ENCODE measurements at places on chromosomes 5 and 9.

- no peak for DNase-seq
These were observed 321.7 kb upstream of the TNC start for GRCh38 chr9:115439641-115440040.

DNA sequence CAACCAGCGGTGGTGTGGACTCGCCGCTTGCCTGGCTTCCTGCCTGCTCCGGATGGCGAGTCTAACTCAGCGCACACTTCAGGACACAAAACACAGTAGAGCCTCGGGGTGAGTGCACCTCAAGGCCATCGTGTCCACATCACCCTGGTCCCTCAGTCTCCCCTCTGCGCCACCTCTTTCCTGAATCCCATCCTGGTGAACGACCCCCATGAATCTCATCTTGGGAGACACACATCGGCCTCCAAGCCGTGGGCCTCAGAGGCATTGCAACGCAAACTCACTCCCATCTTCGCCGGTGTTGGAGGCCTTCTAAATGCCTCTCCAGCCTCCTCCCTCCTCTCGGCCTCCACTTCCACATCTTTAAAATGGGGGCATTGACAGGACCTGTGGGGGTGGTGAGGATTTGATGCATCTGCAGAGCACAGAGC, 124.3 kb downstream of the COL23A1 start:
- no peak for DNase-seq

GRCh38 chr9:104905931-104906330, 22.0 kb downstream of the ABCA1 start:
- DNase-seq: no peak

GRCh38 chr9:132406554-132407122, at the start of gene TTF1:
Gene TTF1, minus strand, starts transcription at chr9:132406840. Its CDS starts 4,019 bp downstream, at chr9:132402821.
- peak; percentile 87 for DNase-seq

- DNase-seq: no peak
These were observed 50.1 kb upstream of the POU5F2 start for GRCh38 chr5:93791518-93791972.

DNA sequence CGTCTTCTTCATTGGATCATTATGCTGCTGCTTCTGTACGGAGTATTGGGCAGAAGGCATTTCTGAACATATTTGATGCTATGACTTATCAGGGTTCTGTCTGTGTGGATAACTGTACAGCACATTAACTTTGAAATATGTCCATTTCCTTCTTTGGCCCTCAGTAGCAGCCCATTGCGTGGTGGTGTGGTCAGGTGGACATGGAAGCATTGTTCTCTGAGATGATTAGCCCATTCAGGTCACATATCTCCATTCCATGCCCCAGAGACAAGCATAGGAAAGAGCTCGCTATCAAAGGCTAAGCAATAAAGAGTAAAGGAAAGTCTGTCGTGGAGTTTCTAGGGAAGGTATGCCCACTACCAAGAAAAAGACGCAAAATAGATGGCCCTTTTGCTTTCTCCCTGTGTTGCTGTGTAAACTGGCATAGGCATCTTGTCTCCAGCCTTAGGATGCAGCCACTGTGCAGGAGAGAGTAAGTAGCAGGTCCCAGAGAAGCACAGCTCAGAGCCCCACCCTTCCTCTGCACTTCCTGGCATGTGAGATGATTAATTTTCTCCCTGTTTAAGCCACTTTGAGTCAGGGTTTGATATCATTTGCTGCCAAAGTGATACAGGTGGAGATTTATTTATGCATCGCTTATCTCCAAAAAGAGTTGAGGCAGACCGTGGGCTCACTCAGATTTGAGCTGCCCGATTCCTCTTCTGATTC, 221.9 kb downstream of the PDZD2 start:
- DNase-seq: no peak

GRCh38 chr5:120866997-120867396, 402.9 kb downstream of the PRR16 start:
- DNase-seq: no peak

- no peak for DNase-seq
These were observed 110.7 kb downstream of the CAAP1 start for GRCh38 chr9:26781906-26782305.

DNA sequence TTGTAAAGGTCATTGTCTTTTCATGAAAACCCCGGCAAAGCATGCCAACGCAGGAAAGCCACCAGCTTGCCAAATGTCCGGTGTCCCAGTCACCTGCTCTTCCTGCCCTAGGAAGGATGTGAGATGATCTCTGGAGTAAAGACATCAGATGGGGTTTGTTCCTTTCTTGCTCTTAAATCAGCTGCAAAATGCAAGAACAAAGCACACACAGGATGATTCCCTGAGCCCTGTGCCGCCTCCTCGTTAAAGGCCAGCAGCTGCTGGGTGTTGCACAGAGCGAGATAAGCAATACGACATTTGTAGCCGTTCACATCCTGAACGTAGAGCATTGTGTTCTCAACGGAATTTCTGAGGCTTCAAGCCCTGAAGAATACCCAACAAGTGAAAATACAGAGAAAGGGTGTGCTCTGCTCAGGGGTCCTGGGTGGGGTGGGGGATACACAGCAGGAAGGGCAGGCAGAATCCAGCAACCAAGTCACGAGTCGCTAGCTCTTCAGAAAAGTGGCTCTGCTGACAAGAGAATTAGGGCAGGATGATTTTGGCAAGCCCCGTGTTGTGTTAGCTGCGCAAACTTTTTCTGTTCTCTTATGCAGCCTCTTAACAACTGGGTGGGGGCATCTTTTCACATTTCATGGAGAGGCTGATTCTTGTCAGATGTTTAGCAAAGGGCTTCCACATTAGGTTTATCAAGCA, 229.2 kb upstream of the MAP3K1 start:
- DNase-seq: no peak

DNA sequence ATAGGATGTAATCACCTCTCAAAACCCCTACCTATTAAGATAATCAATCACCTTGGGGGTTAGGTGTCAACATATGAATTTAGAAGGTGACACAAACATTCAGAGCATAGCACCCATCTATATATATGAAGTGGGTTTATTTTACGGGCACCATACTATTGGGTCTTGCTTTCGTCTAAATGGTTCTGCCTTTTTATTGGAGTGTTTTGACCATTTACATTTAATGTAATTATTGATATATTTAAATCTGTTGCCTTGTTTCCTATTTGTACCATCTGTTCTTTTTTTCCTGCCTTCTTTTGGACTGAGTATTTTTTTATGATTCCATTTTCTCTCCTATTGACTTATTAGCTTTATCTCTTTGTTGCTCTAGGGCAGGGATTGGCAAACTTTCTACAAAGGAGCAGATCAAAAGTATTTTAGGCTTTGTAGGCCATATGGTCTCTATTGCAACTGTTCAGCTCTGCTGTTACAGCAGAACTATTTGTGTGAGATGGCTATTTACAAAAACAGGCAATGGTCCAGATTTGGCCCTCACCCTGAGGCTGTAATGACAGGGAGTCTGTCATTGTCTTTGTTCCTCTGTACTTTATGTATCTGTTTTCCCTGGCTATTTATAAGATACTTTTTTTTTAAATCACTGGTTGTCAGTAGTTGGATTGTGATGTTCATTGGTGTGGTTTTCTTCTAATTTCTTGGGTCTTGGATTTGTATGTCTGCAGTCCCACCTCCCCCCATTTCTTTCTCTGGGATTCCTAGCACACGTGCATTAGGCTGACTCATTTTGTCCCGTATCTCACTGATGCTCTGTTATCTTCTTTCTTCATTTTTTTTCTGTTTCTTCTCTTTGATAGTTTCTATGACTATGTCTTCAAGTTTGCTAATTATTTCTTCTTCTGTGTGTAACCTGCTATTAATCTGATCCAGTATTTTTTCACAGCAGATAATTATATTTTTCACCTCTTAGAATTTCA, 127.1 kb downstream of the DAB2IP start:
- no peak for DNase-seq

DNA sequence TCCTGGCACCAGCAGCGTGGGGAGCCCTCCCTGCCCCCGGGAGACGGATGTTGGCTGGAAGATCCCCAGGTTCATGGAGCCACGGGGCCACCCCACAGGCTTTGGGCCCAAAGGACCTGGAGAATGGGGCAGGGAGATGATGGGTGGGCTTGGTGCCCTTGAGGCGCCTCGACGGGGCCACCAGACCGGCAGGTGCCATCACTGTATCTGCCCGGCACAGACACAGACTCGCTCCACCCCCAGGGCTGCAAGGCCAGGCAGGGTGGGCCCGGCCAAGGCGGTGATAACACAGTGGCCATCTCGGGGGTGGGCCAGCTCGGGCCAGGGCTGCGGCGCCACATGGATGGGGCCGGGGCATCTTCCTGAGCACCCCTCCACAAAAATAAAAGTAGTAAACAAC, 35.0 kb upstream of the EGFL7 start:
- no peak for DNase-seq

DNA sequence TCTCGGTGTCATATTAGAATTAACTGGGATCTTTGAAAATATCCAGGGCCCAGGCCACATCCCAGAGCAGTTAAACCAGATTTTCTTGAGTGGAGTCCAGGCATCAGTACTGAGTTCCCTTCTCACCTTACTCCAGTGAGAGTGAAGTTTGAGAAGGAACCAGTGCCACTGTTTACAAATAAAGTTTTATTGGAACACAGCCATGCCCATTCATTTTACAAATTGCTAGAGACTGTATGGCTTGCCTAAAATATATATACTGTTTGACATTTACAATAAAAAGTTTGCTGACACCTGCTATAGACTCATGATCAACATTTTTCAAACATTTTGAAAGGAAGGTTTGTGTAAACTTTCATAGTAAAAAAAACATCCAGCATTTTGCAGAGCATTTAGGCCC, 63.7 kb upstream of the DMRT3 start:
- no peak for DNase-seq

DNA sequence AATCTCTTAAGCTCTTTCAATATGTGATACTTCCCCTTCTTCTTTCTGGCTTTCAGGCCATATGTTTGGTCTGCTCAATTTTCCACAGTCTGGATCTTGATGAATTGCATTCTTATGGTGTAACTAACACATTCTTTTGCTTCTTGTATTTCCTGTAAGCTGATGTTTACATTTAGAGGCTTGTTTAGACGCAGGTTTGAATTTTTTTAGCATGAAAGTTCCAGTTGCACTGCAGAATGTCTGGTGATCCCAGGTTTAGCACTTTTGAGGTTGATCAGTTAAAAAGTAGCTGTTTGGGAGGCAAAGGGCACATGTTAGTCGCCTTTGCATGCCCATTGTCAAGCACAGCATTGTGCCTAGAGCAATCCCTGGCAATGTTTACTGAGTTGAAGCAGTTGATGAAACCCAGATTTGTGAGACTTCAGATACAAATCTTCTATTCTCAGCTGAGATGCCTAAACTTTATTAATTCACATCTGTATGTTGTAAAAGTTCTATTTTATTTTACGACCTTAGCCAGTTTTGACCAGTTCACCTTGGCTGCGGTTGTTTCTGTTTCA, 59.6 kb upstream of the SPATA31C2 start:
- DNase-seq: no peak

- peak; percentile 19 for DNase-seq
These were observed 475.7 kb upstream of the TNC start for GRCh38 chr9:115593587-115594091.

- no peak for DNase-seq
These were observed 177.3 kb downstream of the C9orf152 start for GRCh38 chr9:110030632-110031031.

DNA sequence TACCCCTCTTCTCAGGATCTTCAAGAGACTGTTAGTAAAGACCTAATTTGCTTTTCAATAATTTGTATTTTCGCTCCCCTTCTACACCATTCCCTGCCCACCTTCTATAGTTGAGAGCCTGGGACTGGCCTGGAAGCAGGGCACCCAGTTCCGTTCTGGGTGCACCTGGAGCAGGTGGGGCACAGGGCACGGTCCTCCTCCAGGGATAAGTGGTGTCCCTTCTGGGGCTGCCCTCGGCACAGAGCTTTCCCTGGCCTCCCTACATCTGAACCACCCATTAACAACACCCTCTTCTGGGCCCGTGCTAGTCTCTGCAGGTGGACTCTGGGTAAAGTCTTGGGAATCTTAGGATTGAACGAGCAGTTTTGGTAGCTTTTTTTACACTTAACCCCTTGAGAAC, 92.8 kb upstream of the PANK3 start:
- DNase-seq: no peak

DNA sequence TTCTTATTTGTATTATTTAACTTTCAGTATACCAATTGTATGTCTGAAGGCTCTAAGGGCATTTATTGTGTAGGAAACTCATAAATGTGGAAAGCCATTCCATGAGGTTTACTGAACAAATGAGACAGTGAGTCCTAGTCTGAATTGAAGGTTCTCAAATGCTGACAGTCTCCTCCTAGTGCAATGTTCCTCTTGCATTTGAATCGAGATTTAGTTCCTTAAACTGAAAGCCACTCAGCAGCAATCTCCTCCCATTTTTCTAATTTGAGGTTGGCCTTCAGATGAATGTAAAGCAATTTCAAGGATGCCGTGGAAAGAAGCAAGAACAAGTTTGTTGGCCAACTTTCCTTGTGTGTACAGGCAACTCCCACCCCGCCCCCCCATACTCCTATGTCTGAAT, 493.2 kb upstream of the KLF4 start:
- no peak for DNase-seq

DNA sequence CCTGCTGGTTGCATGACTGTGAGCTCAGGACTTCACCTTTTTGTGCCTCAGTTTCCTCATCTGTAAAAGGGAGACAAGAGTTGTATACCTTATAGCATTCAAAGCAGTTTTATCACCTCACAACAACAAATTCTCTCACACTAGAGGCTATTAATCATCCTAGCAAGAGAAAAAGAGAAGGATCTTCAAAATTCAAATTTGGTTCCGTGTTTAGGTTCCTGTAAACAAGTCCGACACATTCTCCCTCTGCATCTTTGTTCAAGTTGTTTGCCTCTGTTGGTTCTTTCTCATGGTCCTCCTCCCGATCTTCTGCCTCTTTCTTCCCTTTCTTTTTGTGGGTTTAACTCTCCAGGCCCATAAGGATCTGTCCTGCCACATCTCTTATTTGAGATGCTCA, 218.0 kb downstream of the PIK3R1 start:
- no peak for DNase-seq

GRCh38 chr9:113578279-113578865, 114.8 kb downstream of the RGS3 start:
- DNase-seq: no peak

- peak; percentile 5 for DNase-seq
These were observed 92.9 kb upstream of the MTAP start for GRCh38 chr9:21709464-21710058.

DNA sequence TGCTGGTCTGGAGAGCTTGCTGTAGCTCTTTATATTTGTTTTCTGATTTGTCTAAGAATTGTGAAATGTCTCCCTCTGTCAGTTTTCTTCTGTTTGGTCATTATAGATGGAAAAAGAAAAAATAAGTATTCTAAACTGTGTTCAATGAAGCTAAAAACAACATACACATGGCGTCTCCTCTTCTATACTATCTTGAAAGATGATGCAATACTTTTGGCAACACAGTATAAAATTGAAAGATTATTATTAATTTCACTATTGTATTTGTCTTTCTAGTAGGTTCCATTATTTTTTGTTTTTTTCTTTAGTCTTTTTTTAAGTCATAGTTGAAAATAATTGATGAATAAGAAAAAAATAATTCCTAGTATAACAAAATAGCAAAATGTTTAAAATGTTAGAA, 22.5 kb downstream of the CCDC192 start:
- no peak for DNase-seq

- DNase-seq: no peak
These were observed 28.7 kb downstream of the STRBP start for GRCh38 chr9:123239726-123240125.

GRCh38 chr9:126463426-126463825, 136.8 kb downstream of the MVB12B start:
- DNase-seq: no peak

Data from putamen (tissue), 1 donor.